EH (cell line): ENCODE measurements at places on chromosomes 7 and 10.

- DNase-seq: peak; percentile 35
These were observed 25.6 kb downstream of the HPS6 start for GRCh38 chr10:102090772-102091171.

DNA sequence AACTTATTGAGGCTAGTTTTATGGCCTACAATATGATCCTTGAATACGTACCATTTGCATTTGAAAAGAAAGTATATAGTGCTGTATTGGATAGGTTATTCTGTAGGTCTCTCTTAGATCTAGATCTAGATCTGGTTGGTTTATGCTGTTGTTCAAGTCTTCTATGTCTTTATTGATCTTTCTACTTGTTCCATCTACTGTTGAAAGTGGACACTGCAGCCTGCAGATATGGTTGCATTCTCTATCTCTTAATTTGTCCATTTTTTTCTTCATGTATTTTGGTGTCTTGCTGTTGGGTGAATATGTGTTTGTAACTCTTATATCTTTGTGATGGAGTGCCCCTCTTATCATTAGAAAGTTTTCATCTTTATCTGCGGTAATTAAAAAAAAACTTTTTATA is 139.4 kb upstream of the PCDH15 start:
- no peak for DNase-seq

GRCh38 chr10:100886091-100886490 is 26.7 kb upstream of the SLF2 start:
- no peak for DNase-seq

GRCh38 chr10:69861251-69862240 is 59.8 kb downstream of the COL13A1 start:
- peak; percentile 77 for DNase-seq

- DNase-seq: no peak
These were observed 222.0 kb downstream of the PRPF18 start for GRCh38 chr10:13808556-13809391.

DNA sequence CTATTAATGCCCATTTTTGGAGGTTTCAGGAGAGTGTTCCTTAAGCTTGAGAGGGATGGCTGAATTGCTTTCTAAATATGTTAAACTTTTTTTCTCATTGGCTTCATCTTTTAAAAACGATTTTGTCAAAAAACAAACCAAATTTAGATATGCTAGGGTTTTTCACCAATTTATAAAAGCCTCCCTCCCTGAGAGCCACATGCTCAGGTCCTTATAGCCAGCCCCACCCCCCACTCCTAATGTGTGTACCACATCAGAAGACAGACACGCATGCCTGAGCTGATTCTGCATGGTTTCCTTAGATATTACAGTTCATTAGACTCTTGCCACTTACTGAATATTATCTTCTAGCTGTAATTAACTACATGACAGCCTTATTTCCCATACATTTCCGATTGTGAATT is 2.0 kb downstream of the CUL1 start:
- peak; percentile 68 for DNase-seq

DNA sequence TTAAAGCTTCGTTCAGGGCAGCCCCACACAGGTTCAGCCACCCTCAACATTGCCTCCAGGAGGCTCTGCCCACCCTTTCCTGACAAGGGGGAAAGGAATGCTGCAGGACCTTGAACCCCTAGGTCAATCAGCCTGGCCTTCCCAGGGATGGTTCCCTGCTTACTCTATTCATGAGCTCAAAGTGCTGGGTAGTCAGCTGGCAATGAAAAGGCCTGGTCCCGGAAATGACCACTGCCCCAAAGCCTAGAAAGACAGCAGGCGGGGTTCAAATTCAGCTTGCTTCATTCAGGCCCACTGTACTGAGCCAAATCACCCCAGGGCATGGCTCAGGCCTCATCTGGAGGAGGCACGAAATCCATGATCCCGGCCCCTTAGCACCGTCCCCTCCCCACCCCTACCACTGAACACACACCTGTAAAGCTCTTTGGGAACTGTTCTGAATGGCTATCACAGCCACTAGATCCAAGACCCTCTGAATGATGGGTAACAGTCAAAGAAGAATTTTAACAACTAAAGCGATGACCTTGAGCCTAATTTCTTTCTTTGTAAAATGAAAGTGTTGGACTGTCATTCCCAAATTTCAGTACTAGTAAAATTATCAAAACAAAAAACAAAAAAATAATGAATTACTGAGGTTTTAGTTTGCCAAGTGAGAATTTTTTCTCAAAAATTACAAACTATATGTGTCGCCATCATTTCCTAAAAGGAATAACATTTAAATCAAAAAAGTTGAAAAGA is 1.0 kb downstream of the URGCP start:
- DNase-seq: peak; percentile 67

GRCh38 chr7:139231513-139232376 is 708 bp downstream of the UBN2 start:
- DNase-seq: peak; percentile 52

DNA sequence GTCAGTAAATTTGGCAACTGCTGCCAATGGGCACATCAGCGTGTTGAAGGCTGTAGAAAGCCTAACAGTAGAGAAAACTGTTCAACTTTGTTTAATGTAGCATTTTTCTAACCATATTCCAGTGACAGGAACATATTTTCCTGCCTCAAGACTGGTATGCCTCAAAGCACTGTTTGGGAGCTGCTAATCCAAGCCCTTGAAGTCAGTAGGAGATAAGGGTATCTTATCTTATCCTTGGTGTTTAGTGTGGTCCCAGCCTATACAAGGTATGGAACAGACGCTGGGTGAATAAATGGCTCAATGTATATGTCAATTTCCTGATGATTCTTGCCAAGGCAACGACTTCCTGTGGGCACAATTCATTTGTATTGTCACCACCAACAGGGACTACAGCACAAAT is 97.5 kb upstream of the CREB5 start:
- no peak for DNase-seq

DNA sequence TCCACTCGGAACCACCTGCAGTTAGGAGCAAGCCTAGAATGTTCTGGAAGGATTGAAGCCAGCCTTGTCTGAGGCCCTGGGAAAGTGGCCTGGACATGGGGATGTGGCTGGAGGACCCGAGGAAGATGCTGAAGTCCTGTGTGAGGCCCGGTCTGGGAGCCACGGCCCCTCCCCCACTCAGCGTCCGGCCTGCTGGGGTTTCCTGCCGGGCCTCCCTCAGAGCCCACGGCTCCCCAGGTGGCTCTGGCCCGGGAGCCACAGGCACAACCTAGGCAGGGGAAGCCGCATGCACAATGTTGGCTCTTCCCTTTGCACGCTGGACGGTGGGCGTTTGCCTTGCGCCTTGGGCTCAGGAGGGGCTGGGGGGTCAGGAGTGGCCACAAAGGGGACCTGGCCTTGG is 39.0 kb downstream of the UNCX start:
- no peak for DNase-seq

GRCh38 chr7:133009426-133010252 is 72.3 kb downstream of the CHCHD3 start:
- DNase-seq: peak; percentile 10

- no peak for DNase-seq
These were observed 1183.7 kb upstream of the CELF2 start for GRCh38 chr10:9833942-9834341.

GRCh38 chr10:60973086-60973485 is 29.1 kb upstream of the RHOBTB1 start:
- no peak for DNase-seq

DNA sequence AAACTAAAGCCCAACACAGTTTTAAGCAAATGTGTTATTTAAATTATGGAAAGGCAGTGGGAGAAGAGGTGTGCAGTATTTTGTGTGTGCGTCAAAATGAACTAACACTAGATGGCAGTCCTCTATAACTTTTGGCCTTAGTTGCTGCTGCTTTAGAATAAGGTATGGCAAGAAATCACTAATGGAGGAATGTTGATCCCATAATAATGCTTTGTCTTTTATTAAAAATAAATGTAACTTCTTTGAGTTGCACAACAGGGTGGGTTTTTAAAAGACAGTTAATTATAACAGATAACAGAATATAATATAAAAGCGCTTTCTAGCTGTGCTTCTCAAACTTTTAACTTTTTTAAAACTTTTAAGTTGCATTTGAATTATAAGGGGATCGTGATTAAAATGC is 56.4 kb downstream of the BBS9 start:
- DNase-seq: peak; percentile 62

GRCh38 chr10:93431361-93431760 is 50.8 kb downstream of the MYOF start:
- DNase-seq: no peak

DNA sequence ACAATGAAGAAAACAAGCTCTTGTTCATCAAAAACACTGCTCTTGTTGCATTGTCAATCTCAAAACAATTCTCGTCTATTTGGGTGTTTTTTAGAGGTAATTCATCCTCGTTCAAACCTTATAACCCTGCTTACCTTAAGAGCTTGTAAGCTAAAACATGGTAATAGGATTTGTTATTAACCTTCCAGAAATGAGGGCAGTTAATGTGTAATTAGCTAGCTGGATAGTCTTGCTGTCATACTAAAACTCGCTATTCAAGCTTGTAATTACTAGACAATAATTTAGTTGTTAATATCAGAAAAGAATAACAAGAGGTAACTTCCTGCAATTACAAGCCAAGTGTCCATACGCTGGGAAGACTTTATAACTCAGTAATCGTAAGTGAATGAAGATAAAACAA is 101.6 kb downstream of the UBE2H start:
- DNase-seq: no peak

DNA sequence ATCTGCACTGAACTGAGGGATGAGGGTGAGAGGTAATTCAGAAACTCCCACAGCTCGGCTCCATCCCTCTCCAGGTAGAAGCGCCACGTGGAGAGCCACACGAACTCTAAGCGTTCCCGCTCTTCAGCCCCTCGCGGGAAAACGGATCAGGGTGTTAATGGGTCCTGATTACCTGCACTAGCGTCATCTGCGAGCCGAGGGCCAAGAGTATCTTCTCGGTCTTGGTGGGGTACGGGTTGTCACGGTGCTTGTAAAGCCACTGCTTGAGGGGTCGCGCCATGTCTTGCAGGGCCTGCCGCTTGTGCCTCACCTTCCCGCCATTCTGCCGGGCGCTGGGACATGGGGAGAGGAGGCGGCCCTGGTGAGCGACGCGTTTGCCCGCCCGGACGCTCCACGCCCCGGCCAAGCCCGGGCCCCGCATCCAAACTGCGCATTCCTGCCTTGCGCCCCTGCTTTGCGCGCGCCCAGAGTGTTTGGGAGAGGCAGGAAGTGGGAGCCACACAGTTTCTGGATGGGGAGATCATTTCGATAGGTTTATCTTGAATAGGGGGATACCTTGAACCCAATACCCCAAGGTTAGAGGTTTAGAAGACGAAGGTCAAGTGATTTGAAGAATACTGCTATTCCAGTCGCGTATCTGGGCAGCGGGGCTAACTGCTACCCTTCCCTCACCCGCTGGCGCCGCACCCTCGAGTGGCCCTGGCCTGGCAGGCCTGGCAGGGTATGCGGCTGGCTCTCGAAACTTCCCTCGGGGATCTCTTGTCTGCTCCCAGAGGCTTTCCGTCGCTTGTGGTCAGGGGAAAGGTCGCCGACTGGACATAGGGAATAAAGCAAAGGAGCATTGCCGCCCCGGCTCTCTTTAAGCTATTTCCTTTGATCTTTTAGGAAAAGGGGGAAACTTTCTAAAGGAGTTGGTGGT is 4.2 kb downstream of the MKX start:
- DNase-seq: no peak

GRCh38 chr7:149680331-149681025 is 92.9 kb downstream of the ZNF467 start:
- DNase-seq: peak; percentile 62

DNA sequence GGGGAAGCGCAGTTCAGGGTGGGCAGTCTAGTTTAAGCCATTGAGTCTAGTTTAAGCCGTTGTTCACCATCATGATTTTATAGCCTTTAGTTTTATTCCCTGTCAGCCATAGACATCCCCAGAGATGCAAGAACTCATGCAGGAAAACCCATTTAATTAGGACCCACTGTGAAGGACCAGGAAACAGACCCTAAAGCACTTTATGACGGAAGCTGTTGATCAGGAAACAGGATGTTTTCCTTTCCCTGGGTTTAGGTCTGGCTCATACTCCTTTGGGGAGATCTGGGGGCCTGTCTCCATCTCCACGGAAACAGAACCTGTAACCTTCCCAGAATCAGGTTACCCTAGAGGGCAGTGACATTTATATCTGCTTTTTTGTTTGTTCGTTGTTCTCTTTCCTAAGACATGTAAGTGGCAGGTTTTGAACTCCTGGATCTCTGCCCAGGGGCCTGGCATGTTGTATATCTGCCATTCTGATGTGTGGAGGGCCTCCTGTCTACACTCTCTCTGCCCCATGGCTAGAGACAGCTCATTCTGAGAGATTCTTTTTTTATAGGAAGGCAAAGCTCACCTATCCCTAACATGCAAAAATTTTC is 657.2 kb upstream of the GALNT17 start:
- no peak for DNase-seq

- no peak for DNase-seq
These were observed 14.0 kb downstream of the SLC16A12 start for GRCh38 chr10:89521368-89521767.

GRCh38 chr7:85286446-85286845 is 99.6 kb upstream of the SEMA3D start:
- no peak for DNase-seq

- DNase-seq: no peak
These were observed 27.3 kb downstream of the NCOA4 start for GRCh38 chr10:46002916-46003693.

DNA sequence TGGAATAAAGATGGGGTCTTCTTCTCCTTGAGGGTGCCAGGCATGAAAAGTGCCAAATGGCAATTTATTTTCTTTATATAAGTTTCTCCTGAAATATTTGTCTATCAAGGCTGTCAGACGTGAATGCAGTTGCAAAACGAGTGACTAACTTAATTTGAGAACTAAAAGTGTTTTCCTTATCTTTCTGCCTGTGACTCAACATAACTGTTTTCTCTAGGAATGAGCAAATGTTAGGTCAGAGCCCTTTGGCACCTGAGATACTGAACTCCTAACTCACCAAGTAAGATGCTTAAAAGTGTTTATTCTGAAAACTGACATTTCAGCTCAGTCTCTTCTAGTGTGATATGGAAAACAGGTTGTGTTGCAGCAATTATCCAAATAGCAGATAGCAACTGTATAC is 197.0 kb downstream of the STK31 start:
- no peak for DNase-seq

DNA sequence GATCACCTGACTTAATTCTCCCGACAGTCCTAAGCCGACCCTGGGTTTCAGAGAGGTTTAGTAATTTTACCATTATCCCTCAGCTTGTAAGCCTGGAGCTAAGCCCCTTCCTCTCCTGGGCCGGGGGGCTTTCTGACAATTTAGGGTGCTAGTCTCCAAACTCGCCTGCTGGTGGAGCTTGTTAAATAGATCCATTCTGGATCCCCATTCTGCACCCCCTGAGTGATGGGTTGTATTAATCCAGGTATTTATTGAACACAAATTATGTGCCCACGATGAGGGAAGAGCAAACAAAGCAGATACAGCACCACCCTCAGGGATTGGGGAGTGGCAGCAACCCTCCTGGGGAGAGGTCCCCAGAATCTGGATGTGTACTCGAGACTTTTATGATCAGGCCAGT is 1.3 kb upstream of the SLC29A3 start:
- no peak for DNase-seq

- DNase-seq: no peak
These were observed 327.5 kb upstream of the PLXDC2 start for GRCh38 chr10:19488592-19489280.

- no peak for DNase-seq
These were observed 110.4 kb downstream of the TCF7L2 start for GRCh38 chr10:113060201-113061053.
